ENCODE measurements at places on chromosomes 6 and 20.

- ATAC-seq = no peak
These were observed 69.6 kb upstream of the CCDC167 start for GRCh38 chr6:37569317-37569716.

DNA sequence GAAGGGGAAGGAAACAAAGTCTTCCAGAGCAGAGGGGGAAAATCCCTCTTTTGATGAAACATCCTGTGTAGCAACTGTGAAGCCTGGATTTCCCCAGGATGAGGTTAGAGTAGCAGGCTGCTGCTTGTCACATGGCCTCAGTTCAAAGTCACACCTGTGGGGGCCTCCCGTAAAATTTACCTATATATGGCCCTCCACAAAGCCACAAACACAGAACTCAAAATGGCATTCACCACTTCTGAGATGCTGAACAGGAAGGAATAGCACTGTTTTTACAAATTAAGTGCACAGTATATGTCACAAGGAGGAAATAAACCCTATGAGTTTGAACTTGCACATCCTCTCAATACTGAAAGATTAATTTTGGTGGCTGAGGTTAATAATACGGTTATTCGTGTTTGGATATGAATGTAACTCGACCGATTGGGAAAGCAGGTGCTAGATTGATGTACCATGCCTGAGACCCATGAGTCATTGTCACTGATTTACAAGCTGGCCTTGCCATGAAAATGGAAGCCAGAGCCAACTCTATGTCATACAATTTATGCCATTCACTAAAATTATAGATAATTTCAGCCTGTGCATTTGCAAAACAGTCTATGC is 70.6 kb downstream of the SGK1 start:
- ATAC-seq = peak; percentile 96

GRCh38 chr6:33874136-33874760 is 70.4 kb upstream of the MLN start:
- ATAC-seq = no peak

- ATAC-seq = no peak
These were observed 5.4 kb downstream of the ACSS1 start for GRCh38 chr20:25052255-25053194.

GRCh38 chr6:90008908-90009501 is 114.7 kb downstream of the GJA10 start:
- peak; percentile 75 for ATAC-seq

DNA sequence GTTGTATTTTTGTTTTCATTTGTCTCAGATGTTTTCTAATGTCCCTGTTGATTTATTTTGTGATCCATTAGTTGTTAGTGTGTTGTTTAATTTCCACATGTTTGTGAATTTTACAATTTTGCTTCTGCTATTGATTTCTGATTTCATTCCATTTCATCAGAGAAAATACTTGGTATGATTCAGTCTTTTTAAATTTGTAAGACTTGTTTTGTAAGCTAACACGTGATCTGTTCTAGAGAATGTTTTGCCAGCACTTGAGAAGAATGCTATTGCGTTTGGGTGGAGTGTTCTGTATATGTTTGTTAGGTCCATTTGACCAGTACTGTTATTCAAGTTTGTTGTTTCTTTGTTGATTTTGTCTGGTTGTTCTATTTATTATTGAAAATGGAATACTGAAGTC is 53.9 kb downstream of the KIZ start:
- ATAC-seq = no peak

DNA sequence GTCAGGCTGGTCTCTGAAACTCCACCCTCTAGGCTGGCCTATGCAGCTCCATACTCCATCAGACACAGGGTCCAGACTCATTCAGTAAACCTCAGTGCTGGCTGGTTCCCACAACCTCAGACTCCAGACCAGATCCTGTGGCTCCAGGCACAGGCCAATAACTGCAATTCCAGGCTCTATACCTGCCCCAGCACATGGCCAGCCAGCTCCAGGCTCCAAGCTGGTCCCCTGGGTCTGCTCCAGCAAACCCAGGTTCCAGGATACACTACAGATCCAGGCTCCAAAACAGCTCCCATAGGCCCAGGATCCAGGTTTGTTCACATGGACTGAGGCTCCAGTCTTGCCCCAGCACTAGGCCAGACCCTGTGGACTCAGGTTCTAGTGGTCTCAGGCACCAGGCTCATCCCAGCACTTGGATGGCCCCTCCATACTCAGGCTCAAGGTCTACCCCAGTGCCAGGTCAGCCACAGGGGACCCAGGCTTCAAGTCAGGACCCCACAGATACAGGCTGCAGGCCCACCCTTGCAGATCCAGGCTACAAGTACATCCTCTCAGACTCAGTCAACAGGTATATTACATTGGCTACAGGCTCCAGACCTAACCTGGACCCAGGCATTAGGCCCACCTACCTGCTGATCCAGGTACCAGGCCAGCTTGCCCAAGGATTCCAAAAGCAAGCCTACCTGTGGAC is 117.6 kb upstream of the TMEM170B start:
- no peak for ATAC-seq

DNA sequence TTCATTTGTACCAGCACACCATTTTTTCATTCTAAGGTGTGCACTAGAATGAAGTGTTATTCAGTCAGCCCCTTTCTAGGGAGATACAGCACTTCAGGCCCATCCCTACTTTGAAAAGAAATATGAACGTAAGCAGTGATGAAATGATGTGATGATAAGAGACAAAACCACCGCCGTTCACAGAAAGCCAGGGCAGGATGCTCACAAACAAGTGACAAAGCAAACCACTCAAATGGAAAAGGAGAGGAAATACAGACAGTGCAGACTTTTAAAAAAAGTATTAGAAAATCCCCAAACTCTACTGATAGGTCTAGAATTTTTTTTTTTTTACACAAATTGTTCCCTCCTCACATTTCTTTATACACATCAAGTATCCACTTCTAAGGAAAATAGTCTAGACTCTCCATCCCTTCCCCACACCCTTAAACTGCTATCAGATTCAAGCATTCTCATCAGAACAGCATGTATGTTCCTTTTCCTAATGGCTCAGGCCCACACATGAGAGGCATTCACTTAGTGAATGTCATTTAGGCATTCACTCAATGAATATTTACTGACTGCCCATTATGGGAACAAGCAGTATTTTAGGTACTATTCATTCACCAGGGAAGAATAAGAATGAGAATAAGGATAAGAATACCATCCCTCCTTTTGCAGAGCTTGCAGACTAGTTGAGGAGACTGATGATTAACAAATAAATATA is 243.5 kb downstream of the GMPR start:
- peak; percentile 66 for ATAC-seq

GRCh38 chr20:61736751-61737310 is 328.9 kb downstream of the TAF4 start:
- no peak for ATAC-seq

GRCh38 chr20:54194724-54195438 is 13.0 kb upstream of the PFDN4 start:
- peak; percentile 65 for ATAC-seq

GRCh38 chr6:127776320-127776719 is 124.5 kb downstream of the THEMIS start:
- no peak for ATAC-seq

DNA sequence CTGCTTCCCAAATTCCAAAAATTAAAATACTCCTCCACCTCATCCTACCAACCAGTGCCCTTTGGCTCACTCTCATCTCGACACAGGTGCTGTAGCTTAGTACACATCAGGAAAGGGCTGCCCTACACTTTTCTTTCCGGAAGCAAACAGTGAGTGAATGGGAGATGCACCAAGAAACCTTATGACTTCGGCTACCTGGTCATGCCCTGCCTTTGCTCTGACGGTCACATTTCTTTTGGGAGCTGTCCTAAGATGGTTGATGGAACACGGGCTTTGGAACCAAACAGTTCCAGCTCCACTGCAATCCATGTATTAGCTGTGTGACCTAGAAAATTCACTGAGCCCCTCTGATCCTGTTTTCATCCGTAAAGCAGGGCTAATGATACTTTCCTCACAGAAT is 92.7 kb upstream of the ASF1A start:
- ATAC-seq = no peak

GRCh38 chr6:106620931-106621672 is 8.2 kb downstream of the RTN4IP1 start:
- ATAC-seq = no peak

DNA sequence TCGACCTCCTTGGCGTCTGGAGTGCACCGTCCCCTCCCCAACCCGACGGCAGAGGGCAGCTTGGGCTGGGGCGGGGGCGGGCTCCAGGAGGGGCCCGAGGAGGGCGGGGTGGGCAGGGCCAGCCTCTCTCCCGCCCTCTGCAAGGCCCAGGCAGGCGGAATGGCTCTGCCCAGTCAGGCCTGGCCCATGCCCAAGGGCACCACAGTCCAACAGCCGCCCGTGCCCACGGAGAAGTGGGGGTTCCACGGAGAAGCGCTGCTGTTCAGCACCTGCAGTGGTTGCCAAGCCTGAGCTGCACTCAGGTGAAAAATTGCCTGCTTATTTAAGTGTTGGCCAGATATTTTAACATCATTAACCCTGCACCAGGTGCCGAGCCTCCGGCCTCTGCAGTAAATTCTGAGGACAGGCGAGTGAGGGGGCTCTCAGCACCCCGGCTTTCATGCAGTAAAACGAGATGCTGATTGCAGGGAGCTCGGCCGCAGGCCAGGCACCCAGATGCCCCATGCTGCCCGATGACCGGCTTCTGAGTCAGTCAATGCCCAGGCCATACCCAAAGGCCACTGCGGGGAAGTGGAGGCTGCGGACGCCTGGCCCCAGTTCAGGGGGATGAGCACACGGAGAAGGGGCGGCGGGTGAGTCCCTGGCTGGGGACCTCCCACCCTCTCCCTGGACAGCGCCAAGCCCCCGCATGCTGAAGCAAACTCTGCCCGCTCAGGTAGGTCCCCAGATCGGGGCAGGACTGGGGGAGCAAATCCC is at the start of gene SRMS:
TSS of gene SRMS (minus strand) at position 25 of the 756 bp plus-strand sequence. CDS start 286 bp downstream, outside the sequence.
- ATAC-seq = no peak

DNA sequence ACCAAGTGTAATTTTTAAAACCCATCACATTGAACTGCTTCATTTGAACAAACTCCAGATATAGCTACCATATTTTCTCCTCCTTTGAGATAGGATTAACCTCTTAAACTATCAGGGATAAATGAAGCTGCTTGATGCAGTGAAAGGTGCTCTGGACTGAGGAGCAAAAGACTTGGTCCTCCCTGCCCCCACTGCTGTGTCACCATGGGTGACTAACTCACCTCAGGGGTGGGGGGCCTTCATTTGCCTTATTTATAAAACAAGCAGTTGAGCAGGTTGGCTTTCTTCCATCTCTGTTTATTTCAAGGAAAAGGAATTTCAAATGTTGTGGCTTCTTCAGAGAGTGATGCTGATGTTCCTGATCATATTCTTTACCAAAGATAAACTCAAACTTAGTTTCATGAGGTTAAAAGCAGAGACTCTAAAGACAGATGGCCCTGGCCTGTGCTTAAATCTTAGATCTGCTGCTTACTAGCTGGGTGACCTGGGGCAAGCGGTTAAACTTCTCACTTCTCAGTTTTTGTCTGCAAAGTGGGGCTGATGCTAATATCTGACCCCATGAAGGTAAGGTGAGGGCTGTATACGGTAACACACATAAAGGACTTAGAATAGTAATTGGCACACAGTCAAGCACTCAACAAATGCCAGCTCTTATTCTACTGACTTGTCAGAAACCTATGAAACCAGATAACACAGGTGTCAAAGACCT is 50.5 kb downstream of the FHL5 start:
- no peak for ATAC-seq

DNA sequence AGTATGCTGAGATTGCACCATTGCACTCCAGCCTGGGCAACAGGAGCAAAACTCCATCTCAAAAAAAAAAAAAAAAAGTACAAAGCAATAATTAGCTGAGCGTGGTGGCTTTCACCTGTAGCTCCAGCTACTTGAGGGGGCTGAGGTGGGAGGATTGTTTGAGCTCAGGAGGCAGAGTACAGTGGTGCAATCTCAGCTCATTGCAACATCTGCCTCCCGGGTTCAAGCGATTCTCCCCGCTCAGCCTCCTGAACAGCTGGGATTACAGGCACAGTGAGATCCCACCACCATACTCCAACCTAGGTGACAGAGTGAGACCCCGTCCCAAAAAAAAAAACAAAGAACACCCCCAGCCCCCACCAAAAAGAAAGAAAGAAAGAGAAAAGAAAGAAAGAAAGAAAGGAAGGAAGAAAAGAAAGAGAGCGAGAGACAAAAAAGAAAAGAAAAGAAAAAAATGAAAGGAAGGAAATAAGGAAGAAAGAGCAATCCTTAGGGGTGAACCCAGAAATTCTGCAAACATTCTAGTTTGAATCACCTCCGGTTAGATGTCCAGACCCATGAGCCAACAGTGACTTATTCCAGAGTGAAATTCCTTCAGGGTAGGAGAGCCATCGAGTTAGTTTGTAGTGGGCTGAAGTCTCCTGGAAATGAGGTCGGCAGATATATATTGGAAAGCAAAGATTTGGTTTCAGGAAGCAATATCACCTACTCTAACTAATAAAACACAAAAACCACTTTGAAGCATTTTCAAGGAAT is 3.2 kb upstream of the RIPOR3 start:
- no peak for ATAC-seq

DNA sequence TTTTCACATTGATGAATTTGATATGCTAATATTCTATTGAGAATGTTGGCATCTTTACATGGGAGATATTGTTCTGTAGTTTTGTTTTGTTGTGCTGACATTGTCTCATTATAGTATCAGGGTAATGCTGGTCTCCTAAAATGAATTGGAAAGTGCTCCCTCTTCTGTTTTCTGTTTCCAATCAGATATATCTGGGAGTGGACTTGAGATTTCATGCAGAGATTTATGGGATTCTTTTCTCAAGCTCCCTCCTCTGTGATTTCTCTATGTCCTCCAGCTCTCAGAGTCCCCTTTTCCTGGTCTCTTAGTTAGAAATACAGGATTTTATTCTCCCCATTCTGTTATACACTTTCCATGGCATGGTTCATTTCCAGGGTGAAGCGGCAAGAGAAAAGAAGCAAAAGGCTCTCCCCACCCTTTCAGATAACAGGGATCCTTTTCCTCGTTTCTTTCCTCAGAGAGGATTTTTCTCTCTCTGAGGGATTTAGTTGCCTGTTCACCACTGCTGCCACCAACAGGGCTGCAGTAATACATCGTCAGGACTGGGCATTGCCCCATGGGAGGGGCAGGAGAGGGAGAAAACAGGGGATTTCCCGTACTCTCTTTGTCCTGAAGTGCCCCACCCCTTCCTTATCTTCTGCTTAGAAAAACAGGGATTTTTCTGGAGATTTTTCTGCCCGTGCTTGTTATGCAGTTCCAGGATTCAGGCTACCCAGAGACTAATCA is 59.3 kb upstream of the STMND1 start:
- no peak for ATAC-seq
